ENCODE measurements at places on chromosomes 7 and 10. TPM values are rescaled to one million over a fixed set of nuclear protein-coding genes. Genes with fewer than 3 reads are reported as not detected.

Gene GUSB
- 20.8 TPM for total RNA-seq

Gene OIT3
- total RNA-seq, result not detected

Gene ATRNL1
- 1.6 TPM for total RNA-seq

Gene LDB3
- total RNA-seq, result 0.15 TPM

Gene BMPR1A
- total RNA-seq, result 14.5 TPM

Gene CELF2
- total RNA-seq, result 1.7 TPM

Gene ZDHHC4
- total RNA-seq, result 52.0 TPM

Gene MYO3A
- not detected for total RNA-seq

Gene ACBD7
- 3.9 TPM for total RNA-seq

Gene SHH
- not detected for total RNA-seq

Gene SPDYE1
- not detected for total RNA-seq

Gene POLR2J2
- total RNA-seq, result 0.17 TPM

Gene FOXK1
- total RNA-seq, result 18.0 TPM

Gene GRID2IP
- total RNA-seq, result 0.15 TPM

Gene GPAM
- 6.6 TPM for total RNA-seq

Gene VIPR2
- not detected for total RNA-seq

Gene DCLRE1A
- total RNA-seq, result 5.5 TPM

Gene ODAD2
- 0.59 TPM for total RNA-seq

Gene SFRP5
- total RNA-seq, result not detected

Gene NKX2-3
- not detected for total RNA-seq

Data from bronchus fibroblast of lung (primary cell).